Osteoblast (primary cell): ENCODE measurements at places on chromosomes 6 and 20. TPM values are rescaled to one million over a fixed set of nuclear protein-coding genes. Genes with fewer than 3 reads are reported as not detected.

- peaks cover 9% of the 10 kb centered on the region for H3K4me1 ChIP-seq
- no peak overlapping the region for H3K4me3 ChIP-seq
- H3K36me3 ChIP-seq = no peaks in the 10 kb centered on the region
- no peaks in the 10 kb centered on the region for H3K27me3 ChIP-seq
- DNase-seq = no peak
These were observed 30.7 kb downstream of the ZFAND3 start for GRCh38 chr6:37850260-37850659.

- no peaks in the 10 kb centered on the region for H3K27me3 ChIP-seq
- no peaks in the 10 kb centered on the region for H3K36me3 ChIP-seq
- peak overlapping the region; percentile 76 for H3K27ac ChIP-seq
These were observed 121.5 kb upstream of the NEDD9 start for GRCh38 chr6:11353921-11354389.

DNA sequence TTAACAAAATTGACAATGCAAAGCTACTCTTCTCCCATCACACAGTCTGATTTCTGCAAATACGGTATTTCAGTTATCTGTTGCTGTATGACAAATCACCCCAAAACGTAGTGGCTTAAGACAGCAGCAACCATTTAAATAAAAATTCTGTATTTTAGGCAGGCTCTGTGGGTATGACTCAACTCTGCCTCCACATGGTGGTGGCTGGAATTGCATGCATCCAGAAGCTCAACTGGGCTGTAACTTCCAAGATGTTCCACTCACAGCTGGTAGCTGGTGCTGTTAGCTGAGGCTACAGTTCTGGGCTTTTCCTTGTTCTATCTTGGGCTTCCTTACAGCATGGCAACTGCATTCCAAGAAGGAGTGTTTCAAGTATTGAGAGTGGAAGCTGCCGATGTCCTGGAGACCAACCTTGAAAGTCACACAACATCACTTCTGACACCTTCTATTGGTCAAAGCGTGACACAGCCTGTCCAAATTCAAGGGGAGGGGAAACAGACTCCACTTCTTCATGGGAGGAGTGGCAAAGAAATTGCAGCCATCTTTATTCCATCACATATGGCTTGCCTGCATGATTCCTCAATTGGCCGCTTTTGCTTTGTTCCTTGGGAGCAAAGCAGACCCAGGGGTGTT, 39.7 kb upstream of the TULP1 start:
- no peaks in the 10 kb centered on the region for H3K27me3 ChIP-seq
- DNase-seq = no peak
- no peaks in the 10 kb centered on the region for H3K36me3 ChIP-seq

- no peaks in the 10 kb centered on the region for H3K36me3 ChIP-seq
- H3K4me3 ChIP-seq = no peak overlapping the region
- H3K27ac ChIP-seq = no peak overlapping the region
- no peaks in the 10 kb centered on the region for H3K4me1 ChIP-seq
- H3K27me3 ChIP-seq = no peaks in the 10 kb centered on the region
- no peak for DNase-seq
These were observed 405.0 kb downstream of the CDKAL1 start for GRCh38 chr6:20939161-20939775.

GRCh38 chr6:19413323-19413722, 423.8 kb upstream of the ID4 start:
- no peaks in the 10 kb centered on the region for H3K36me3 ChIP-seq
- H3K27me3 ChIP-seq = no peaks in the 10 kb centered on the region
- peaks cover 19% of the 10 kb centered on the region for H3K4me1 ChIP-seq
- H3K27ac ChIP-seq = no peak overlapping the region
- H3K4me3 ChIP-seq = no peak overlapping the region

- H3K27me3 ChIP-seq = no peaks in the 10 kb centered on the region
- H3K4me1 ChIP-seq = no peaks in the 10 kb centered on the region
- H3K36me3 ChIP-seq = no peaks in the 10 kb centered on the region
These were observed 381.5 kb downstream of the TFAP2A start for GRCh38 chr6:10033223-10033829.

DNA sequence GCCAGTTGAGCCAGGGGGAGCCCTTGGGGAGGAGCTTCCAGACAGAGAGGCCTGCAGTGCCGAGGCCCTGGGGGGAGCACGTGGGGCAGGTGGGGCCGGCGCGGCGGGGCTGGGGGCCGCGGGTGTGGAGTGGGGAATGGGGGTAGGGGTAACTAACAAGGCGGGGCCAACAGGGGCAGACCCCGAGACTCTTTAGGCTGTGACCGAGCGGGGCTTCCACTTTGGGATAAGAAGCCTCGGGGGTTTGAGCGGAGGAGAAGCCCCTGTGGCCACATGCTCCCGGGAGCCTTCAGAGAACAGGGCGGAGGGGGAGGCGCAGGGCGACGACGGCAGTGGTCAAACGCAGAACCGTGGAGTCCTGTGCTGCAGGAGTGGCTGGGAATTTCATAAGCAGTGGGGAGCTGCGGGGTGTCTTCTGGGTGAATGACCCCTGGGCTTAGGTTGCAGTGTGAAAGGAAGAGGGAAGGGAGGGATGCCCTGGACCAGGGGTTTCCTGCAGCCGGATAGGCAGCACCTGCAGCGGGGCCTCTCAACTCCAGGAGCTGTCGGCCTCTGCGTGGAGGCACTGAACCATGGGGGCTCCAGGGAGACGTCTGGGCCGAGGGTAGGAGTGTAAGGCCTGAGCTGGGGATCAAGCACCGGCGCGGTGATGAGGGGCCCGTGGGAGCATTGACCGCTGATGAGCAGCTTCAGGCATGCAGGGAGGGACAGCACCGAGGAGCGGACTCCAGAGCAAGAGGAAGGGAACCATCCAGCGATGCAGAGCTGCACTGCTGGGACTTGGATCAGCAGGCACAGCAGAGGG, 121.0 kb downstream of the SYNDIG1 start:
- H3K27ac ChIP-seq = no peak overlapping the region
- peaks cover 3% of the 10 kb centered on the region for H3K27me3 ChIP-seq
- no peaks in the 10 kb centered on the region for H3K4me1 ChIP-seq
- DNase-seq = no peak
- no peaks in the 10 kb centered on the region for H3K36me3 ChIP-seq
- no peak overlapping the region for H3K4me3 ChIP-seq

DNA sequence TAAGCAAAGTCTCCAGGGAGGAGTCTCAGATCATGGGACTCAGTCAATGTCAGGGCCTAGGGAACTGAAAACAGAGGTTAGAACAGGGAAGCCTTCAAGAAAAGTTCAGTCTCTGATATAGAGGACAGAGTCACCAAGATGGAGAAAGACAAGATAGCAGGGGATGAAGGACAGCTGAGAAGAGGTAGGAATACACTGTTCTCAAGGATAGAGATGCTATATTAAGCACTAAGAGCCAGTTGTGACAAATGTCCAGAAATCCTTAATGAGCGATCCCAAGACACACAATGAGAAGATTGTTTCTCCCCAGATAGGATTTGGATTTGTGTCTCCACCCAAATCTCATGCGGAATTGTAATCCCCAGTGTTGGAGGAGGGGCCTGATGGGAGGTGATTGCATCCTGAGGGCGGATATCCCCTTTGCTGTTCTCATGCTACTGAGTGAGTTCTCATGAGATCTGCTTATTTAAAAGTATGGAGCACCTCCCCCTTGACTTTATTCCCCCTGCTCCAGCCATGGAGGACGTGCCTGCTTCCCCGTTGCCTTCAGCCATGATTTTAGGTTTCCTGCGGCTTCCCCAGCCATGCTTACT, 168.2 kb downstream of the AKAP7 start:
- no peak overlapping the region for H3K4me3 ChIP-seq
- H3K36me3 ChIP-seq = no peaks in the 10 kb centered on the region
- no peak overlapping the region for H3K27ac ChIP-seq
- no peaks in the 10 kb centered on the region for H3K4me1 ChIP-seq
- peaks cover 15% of the 10 kb centered on the region for H3K27me3 ChIP-seq

DNA sequence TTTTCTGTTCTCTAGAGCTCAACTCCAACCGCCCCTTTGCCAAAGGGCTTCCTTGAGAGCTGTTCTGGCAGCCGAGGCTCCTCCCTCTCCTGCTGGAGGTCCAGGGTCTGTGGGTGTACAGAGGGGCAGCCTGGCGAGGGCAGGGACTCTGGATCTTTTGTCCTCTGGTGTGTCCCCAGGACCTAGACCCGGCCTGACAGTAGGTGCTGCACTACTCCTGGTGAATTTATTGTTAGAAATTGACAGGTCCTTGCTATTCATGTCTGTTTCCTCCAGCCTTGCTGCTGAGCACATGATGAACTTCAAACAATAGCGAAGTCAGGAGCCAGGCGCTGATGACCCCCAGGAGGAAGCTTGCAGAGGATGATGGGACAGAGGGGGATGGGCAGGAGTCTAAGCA, 234.7 kb upstream of the SULF2 start:
- H3K27me3 ChIP-seq = no peaks in the 10 kb centered on the region
- H3K4me1 ChIP-seq = peaks cover 45% of the 10 kb centered on the region
- H3K36me3 ChIP-seq = no peaks in the 10 kb centered on the region
- peak overlapping the region; percentile 44 for H3K27ac ChIP-seq
- H3K4me3 ChIP-seq = no peak overlapping the region

DNA sequence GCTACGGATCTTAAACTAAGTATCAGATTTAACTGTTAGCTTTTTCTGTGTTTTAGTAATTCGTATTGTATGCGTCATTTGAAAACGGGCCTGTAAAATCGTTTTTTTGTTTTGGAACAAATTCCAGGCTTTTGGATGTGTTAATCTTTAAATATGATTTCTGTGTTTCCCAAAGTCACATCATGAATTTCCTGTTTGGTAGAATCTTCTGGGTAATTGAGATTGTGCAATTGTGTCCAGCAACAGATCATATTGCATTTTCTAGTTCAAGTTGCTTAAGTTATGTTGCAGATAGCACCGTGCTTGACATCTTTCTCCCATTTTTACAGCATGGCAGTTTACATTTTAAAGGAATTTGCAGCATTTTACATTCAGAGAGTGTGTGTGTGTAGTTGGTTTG, 1.9 kb downstream of the MAPK14 start:
- peak; percentile 51 for DNase-seq
- peak overlapping the region; percentile 84 for H3K27ac ChIP-seq
- H3K4me1 ChIP-seq = peaks cover 37% of the 10 kb centered on the region
- H3K27me3 ChIP-seq = no peaks in the 10 kb centered on the region
- peak overlapping the region; percentile 96 for H3K4me3 ChIP-seq

- DNase-seq = no peak
- no peaks in the 10 kb centered on the region for H3K27me3 ChIP-seq
- H3K27ac ChIP-seq = no peak overlapping the region
- no peak overlapping the region for H3K4me3 ChIP-seq
These were observed 27.8 kb downstream of the LRRN4 start for GRCh38 chr20:6026051-6026450.

GRCh38 chr6:15827496-15828255, 164.8 kb upstream of the DTNBP1 start:
- no peak overlapping the region for H3K4me3 ChIP-seq
- H3K27ac ChIP-seq = no peak overlapping the region
- H3K27me3 ChIP-seq = no peaks in the 10 kb centered on the region
- no peaks in the 10 kb centered on the region for H3K4me1 ChIP-seq

DNA sequence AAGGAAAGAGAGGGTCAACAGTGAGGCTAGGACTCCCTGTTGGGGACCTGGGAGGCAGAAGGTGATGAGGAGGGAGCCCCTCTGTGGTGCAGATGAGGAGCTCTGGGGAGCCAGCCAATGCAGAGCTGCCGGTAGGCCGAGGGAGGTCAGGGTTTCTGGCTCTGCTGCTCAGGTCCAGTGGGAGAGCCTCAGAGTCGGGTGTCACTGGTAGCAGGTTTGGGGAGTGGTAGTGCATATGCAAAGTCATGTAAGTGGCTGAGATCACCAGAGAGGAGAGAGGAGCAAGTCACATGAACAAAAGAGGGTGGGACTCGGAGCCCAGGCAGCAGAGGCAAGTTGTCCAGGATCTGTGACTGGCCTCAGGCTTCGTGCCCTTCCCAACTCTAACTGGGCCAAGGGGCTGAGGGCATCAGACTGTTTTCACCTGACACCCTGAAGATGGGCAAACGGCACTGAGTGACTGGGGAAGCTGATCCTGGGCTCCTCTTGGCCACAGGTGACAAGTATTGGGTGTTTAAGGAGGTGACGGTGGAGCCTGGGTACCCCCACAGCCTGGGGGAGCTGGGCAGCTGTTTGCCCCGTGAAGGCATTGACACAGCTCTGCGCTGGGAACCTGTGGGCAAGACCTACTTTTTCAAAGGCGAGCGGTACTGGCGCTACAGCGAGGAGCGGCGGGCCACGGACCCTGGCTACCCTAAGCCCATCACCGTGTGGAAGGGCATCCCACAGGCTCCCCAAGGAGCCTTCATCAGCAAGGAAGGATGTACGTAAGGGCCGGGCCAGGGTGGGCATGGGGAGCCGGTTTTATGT, 6.6 kb downstream of the MMP24OS start:
- no peaks in the 10 kb centered on the region for H3K27me3 ChIP-seq
- peak; percentile 80 for DNase-seq
- peaks cover 35% of the 10 kb centered on the region for H3K36me3 ChIP-seq
- H3K27ac ChIP-seq = peak overlapping the region; percentile 9
- H3K4me1 ChIP-seq = peaks cover 15% of the 10 kb centered on the region
- H3K4me3 ChIP-seq = no peak overlapping the region

DNA sequence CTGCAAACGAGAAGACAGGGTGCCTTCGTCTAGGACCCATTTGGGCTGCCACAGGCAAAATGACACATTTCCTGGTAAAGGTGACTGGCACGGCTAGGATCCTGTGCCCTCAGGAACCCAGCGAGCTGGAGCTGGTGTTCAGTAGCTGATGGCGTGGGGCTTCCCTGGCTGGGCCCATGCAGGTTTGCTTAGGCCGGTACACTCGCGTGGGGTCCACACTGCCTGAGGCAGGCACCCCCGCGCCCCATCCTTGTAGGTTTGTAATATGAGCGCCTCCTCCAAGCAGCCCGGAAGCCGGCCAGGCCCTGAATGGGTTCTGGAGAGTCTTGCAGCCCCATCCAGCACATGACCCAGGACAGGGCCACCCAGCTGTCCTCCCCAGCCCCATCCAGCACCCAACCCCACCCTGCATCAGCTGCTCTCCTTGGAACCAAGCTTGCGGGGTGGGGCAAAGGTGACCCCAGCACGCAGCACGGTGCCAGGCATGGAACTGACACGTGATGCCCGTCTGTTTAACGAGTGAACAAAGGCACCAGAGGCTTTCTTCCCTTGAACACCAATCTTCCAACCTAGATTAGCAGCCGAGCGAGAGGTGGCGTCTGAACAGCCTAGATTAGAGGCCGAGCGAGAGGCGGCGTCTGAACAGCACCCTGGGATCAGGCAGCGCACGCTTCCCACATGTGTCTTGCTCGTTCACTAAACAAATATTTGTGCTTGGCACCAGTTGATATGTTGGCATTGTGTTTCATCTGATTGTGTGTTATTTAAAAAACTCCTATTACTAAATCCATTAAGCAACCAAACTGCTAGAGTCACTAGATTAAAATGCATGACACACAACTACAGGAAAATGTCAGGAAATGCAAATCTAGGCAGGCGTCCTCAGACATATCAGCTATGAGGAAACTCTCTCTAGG, 112.1 kb downstream of the DLL1 start:
- DNase-seq = peak; percentile 85
- H3K27me3 ChIP-seq = no peaks in the 10 kb centered on the region
- no peak overlapping the region for H3K4me3 ChIP-seq
- H3K36me3 ChIP-seq = no peaks in the 10 kb centered on the region

GRCh38 chr6:31204751-31205145, 34.3 kb upstream of the POU5F1 start:
- H3K36me3 ChIP-seq = no peaks in the 10 kb centered on the region
- no peak overlapping the region for H3K27ac ChIP-seq
- no peak overlapping the region for H3K4me3 ChIP-seq
- no peaks in the 10 kb centered on the region for H3K27me3 ChIP-seq
- no peak for DNase-seq

The HLA-DQB1 gene
- under 0.01 and 6.5 TPM in 2 replicates for total RNA-seq

The GGTLC1 gene
- total RNA-seq = not detected in 2 replicates

The CD83 gene
- 1.4 and 1.5 TPM in 2 replicates for total RNA-seq

The GTSF1L gene
- total RNA-seq = not detected in 2 replicates

The BAG2 gene
- 13.3 and 17.7 TPM in 2 replicates for total RNA-seq

The RHAG gene
- total RNA-seq = not detected in 2 replicates

The SCGN gene
- not detected in 2 replicates for total RNA-seq

The HLA-DMA gene
- total RNA-seq = 9.0 and 20.0 TPM in 2 replicates

The HS3ST5 gene
- not detected in 2 replicates for total RNA-seq
